ENCODE measurements at places on chromosomes 4 and X. TPM values are rescaled to one million over a fixed set of nuclear protein-coding genes. Genes with fewer than 3 reads are reported as not detected.
A peak's percentile ranks its signal among the peaks of the same experiment; 100 is the strongest.

Gene FRG2
- total RNA-seq, result not detected

Gene MSX1
- 9.4 TPM for total RNA-seq

Gene MAGEA11
- not detected for total RNA-seq

Gene CT47B1
- total RNA-seq, result not detected

Gene PDE5A
- total RNA-seq, result 32.6 TPM

Gene NDST3
- total RNA-seq, result 11.6 TPM

DNA sequence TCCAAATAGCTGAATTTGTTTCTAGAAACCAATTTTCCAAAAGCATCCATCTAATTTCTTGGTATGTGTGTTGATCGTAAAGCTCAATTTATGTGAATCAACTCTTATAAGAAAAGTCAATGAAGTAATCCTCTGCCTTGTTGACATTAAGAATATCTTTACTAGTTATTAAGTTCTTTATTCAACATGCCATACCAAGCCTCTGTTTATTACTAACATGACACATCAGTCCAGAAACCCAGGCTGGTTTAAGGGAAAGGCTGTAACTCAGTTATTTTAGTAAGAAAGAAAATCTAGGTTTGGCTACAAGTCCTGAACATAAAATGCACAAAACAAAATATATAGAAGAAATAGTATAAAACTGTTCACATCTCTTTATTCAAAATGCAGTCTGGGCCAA lies 48.0 kb downstream of the KLHL34 start:
- no peak for DNase-seq

DNA sequence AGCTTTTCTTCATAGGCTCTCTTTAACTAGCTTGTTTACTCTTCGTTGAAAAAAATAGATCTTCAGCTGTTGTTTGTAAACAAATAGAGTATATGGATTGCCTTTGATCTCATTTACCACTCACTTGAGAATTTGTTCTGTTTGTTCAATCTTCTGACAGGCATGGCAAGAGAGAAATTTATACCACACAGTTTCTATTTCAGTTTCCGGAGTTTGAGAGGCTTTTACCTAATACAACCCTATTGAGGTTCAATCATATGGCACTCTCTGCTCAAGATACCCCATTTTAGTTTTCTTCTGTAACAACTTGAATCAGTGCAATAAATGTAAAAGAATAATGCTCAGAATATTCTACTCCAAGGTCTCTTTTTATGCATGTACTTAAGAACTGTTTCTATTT lies 148.0 kb downstream of the EMCN start:
- no peak for DNase-seq

DNA sequence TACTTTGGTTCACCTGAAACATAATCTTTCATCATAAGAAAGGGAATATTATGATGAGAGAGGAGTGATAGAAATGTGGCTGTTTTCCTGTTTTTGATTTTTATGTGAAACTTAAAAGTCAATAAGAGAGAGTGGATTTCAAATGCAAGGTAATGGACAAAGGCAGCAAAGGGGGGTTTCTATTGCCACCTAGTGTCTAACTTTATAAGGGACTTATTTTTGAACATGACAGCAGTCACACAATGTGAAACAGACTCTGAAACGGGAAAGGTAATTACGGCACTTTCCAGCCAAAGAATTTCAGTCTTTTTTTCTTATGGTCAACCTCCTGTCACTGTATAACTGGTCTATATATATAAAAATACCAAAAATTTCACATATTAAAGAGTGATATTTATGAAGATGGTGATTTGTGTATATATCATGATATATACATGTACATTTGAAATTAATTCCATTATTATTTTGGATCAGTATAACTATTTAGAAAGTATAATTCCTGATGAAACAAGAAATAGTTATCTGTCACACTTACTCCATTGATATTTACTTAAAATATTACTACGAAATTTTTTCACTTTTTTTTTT lies 127.1 kb downstream of the FBXO8 start:
- no peak for DNase-seq

DNA sequence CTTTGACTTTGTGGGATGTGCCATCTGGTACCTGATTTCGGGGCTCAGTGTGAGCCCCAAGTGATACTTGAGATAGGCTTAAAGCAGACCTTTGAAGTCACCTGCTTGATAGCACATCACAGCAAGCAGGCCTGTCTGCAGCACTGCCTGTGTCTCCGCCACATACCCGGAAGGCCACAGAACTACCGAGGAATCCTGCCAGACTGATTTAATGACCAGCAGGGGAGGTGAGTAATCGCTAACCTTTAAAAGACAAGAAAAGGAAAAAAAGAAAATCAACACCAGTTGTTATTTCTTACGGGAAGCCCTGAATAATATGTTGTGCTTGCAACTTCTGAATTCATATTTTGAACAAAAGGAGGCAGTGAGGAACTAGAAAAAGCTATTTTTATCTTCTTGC lies 6.8 kb downstream of the PTCHD1 start:
- DNase-seq, result no peak

DNA sequence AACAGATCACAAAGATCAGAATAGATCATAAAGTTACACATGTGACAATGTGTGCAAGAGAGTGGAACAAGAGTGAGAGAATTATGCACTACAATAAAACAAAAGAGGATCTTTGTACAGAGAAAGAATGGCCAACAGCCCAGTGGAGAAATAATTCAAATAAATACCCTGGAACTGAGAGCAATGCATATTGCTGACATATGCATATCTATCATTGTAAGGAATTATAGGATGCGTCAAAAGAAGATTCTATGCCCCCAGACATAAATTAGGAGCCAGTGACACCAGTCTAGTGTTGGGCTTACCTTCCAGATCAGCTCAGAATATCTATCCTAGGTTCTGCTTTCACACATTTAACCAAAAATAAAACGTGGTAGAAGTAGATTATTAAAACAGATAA lies 320.1 kb upstream of the VCX start:
- no peak for DNase-seq

DNA sequence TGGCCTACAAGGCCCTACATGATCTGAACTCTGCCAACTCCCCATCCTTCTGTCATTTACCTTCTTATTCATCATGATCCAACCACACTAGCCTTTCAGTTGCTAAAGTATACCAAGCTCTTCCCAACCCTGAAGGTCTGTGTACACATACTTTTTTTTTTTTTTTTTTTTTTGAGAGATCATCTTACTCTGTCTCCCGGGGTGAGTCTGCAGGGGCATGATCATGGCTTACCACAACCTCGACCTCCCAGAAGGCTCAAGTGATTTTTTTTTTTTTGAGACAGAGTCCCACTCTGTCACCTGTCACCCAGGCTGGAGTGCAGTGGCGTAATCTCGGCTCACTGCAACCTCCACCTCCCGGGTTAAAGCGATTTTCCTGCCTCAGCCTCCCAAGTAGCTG lies 5.9 kb upstream of the UTP14A start:
- DNase-seq, result no peak

GRCh38 chr4:73676861-73677323 lies 56.7 kb upstream of the RASSF6 start:
- DNase-seq, result no peak

DNA sequence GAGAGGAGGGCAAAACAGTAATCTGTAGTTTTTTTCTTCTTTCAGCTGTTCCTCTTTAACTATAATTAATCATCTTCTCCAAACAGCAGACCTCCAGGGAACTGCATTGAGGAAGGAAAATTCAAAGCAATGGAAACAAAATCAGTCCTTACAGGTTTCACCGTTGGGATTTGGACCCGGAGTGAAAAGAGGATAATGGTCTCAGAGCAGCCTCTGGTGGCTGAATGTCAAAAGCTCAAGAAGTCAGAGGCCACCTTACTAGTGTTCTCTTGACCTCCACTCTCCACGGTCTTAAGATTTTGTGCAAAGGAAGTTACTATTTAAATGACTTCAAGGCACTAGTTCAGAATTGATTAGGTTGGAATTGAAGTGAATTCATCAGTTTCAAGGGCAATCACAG lies 16.0 kb upstream of the MID1 start:
- no peak for DNase-seq

- no peak for DNase-seq
Observed at GRCh38 chrX:44173219-44173618, 170.3 kb downstream of the EFHC2 start.

GRCh38 chr4:104616401-104616820 lies 121.7 kb upstream of the CXXC4 start:
- DNase-seq, result no peak

- DNase-seq, result no peak
Observed at GRCh38 chrX:38249965-38250364, 29.3 kb upstream of the SRPX start.

GRCh38 chr4:145954924-145955339 lies 16.3 kb upstream of the ZNF827 start:
- DNase-seq, result no peak

DNA sequence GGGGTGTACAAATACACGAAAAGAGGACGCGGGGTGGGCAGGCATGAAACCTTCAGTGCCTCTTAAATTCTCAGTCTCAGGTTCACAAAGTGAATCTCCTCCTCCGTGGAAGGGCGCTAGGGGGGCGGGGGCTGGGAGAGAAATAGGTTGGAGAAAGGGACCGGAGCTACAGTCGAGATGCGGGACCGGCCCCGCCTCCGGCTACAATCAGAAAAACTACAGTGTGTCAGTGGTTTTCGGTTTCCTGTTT lies 3.4 kb downstream of the MAML3 start:
- peak; percentile 87 for DNase-seq

GRCh38 chr4:93744961-93745360 lies 83.6 kb upstream of the ATOH1 start:
- no peak for DNase-seq

DNA sequence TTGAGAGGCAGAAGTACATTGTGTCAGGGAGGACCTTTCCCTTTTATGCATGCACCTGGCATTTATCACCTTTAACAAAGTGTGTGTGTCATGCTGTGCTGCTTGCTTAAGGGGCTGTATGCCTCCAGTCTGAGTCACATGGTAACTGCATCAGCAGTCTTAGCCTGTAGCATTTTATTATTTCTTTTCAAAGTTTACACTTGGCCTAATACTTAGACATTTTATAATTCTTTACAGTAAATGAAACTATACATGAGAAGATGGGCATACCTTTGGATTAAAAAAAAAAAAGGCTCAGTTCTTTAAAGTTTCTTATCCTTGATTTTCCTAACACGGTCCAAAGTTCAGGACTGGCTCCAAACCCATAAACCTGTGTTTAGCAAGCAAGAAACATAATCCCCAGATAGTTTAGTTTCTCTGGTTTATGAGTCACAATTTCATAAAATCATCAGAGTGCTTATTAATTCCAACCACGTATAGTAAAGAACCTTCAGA lies 14.6 kb downstream of the NPNT start:
- DNase-seq, result no peak

Data from tibial nerve (tissue), 4 donors.